ENCODE measurements at places on chromosomes 6 and 20.

DNA sequence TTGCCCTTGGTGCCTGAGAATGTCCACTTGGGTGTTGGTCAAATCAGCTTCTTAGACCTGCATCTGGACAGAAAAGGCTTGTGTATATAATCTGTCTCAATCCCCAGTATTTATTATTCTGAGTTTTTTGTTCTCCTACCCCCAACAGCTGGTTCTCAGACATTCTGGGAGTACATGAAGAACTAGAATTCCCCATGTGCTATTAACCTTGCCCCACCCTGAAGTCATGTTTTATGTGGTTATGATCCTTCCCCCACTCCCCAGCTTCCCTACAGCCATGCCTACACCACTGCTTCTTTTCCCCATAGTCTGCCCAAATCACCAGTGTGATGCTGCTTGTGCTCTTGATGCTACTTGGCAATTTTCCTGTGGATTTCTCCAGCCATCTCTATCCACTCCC is 157.0 kb downstream of the ADAT2 start:
- DNase-seq: no peak

DNA sequence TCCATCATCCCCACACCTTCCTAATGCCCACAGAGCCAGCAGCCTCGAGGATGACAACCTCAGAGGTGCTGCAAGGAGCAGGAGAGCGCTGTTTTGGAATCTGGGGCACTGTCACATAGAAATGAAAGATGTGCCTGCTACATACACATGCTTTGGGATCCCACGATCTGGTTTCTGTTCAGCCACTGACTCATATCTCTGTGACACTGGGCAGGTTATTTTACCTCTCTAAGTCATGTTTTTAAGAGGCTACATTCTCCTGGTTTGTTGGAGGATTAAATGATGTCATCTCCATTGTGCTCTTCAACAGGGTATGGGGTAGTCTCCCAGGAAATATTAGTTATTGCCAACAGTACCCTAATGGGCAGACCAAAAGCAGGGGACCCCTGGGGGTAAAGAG is 32.6 kb upstream of the TAB2 start:
- DNase-seq: no peak

GRCh38 chr6:31541658-31542521 is at the start of gene DDX39B:
DDX39B (minus strand) TSS chr6:31542003; CDS start chr6:31540532, 1,471 bp downstream.
- peak; percentile 38 for DNase-seq

DNA sequence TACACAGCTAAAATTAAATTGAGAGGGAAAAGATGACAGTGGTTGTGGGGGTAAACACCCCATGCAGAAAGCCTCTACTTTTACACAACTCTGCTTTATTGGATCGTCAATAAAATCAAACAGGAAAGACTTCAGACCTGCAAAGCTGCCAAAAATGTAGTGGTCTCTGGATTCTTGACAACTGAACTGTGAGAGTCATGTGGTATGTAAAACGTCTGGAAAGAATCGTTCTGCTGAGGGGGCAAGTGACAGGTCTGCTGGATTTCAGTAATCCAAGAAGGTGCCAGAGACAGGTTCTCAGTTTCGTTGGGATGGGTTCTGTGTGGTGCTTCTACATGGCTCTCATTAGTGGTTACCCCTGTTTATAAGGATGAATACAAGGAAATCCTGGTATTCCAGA is 63.3 kb downstream of the TSPYL4 start:
- DNase-seq: no peak

- DNase-seq: no peak
These were observed 73.1 kb upstream of the CLDN20 start for GRCh38 chr6:155190677-155191076.

GRCh38 chr6:168097221-168097620 is 18.2 kb upstream of the FRMD1 start:
- DNase-seq: no peak

DNA sequence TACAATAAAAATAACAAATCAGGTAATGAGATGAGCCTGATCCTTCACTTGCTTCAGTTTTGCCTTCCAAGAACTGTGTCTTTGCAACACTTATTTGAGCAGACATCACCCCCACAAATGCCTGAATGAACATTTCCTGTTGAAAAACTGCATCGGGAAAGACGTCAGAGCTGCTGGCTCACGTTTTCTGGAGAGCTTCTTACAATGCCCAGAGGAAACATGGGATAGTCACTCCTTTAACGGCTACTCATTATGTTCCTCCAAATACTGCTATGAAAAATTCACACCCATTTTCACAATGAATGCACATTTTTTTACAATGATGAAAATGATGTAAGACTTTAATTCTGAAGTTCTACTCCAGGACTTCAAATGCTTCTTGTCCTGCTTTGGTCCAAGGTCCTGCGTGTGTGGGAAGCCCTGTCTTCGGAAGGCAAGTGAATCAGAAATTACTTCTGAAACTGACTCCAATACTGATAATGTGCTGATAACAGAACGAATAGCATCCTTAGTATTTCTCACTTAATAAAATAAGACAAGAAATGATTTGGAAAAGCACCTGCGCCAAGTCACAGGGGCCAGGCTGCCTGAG is 238.0 kb downstream of the ANKRD60 start:
- no peak for DNase-seq

DNA sequence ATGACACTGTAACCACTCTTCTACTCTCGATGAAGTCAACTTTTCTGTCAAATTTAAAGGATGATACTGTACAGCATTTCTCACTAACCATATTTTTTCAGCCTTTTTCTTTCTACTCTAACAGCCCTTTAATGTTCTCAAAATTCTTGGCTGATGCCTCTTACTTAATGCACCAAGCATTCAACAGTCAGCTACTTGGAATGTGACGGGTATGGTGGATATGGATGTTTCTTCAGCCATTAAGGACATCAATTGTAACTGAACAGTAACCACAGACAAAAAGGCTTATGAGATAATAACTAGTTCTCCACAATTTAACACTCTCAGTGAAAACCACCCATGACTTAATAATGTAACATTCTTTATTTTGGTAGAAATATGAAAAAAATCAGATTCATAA is 467.2 kb upstream of the ZNF337 start:
- no peak for DNase-seq

DNA sequence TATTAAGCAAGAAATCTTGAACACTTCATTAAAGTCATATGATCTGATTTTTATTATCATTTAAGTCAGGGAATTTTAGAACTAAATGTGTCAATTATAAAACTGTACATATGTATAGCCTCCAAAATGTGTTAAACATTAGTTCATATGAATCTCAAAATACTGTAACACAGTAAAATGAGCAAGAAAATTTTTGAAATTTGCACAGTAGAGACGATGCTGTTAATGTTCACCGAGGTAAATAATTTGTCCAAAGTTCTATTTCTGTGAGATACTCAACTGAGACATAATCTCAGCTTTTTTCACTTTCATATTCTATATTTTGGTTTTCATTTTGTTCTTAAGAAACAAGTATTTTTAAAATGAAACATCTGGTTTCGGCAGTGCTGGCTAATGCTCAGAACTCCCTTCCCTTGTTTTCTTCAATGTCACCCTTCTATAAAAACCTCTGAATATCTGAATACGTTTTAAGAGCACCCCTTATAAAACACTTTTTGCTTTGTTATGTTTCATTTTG is 353.1 kb downstream of the LAMA2 start:
- no peak for DNase-seq

DNA sequence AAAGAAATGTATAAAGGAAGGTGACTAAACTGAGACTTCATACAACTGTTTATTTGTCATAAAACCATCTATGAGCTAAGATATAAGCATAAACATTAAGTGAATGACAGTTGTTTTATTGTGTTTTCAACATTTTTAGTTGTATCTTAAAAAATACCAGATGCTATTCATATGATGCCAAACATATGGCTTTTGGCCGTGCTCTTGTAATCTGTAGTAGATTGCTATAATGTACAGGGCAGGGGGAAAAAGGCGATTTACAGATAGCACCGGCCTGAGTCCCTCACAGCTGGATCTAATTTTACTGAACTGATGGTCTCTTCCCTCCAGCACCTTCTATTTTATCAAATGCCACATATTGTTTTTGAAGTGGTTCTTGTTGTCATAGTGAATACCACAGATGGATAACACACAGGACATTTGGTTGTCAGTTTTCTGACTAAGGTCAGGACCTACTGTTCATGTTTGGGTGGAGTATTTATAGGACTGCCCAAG is 48.2 kb downstream of the CENPW start:
- no peak for DNase-seq

GRCh38 chr6:11702500-11703130 is 76.0 kb downstream of the ADTRP start:
- no peak for DNase-seq

DNA sequence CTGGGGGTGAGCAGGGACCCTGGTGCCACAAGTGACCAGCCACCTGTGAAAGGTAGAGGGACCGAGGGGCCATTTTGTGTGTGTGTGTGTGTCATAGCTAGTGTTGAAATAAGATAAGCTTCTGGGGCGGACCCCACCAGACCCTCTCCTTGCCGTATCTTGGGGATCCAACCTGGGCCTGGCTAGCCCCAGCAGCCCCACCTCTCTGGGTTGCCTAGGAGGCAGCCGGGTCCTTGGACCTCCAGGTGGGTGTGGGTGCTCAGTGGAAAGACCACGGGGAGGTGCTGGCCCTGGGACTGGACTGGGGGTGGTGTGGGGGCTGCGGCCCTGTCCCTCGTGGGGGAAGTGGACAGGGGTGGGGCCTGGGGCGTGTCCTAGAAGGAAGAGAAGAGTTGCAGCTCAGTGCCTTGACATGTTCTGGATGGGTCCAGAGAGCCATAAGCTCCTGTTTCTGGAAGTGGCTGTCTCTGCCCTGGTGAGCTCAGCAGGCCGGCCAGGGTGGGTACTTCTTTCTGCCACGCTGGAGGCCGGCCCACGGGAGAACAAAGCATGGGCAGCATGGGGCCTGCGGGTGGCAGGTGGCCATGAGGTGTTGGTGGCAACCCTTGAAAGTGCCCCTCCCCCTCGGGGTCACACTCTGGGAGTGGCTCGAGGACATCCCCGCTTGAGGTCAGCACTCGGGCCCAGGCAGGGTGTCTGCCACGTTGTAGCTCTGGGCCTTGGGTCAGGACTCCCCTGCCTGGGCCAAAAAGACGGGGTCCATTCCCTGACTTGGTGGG is 8.4 kb downstream of the RBBP8NL start:
- DNase-seq: no peak

DNA sequence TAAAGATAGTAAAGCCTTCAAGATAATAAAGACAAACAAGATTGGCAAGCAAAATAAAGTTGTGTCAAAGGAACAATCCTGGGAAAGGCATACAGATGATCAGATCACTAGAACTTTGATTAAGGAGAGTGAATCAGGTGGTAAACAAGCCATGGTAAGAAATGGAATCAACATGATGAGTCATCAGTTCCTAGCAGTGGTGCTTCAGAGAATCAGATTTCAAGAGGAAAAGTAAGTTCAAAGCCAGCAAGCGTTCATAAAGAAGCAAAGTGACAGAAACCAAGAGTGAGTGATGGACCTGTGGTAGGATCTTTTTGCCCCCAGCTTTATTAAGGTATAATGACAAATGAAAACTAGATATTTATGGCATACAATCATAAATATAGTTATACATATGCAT is 340.4 kb downstream of the TPBG start:
- DNase-seq: no peak

GRCh38 chr20:12750221-12750620 is 258.6 kb upstream of the SPTLC3 start:
- DNase-seq: no peak

DNA sequence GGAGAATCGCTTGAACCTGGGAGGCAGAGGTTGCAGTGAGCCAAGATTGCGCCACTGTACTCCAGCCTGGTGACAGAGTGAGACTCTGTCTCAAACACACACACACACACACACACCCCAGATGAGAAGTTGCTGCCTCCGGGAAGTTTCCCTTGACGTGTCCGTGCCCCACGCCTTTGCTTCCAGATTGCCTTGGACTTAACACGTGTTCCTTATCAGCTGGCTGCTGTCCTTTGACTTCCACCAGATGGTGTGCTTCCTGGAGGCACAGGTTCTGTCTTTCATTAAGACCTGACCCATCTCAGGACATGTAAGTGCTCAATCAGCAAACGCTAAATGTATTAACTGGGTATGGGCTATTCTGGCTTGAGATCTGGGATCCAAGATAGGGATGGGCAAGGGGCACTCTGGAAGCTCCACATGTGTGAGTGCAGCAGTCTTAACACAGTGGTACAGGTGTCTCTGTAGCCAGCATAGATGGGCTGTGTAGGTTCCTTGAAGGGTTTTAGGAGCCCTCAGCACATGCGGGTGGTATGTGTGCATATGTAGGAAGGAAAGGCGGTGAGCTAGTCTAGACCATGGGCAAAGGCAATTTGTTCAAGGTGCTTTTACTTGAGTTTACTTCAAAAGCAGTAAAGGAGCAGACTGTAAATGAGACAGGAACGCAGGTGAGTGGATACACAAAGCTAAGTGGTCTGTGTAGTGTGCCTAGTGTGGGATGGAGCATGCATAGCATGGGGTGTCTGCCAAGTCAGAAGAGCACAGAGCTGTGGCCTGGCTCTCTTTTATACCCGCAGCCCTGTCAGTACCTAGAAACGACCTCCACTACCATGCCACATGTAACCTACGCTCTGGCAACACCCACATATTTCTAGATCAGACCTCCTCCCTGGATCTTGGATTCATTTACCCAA is 11.6 kb downstream of the PIGT start:
- no peak for DNase-seq

GRCh38 chr6:79208816-79209215 is 25.7 kb downstream of the HMGN3 start:
- no peak for DNase-seq

- DNase-seq: no peak
These were observed 27.8 kb downstream of the PRSS16 start for GRCh38 chr6:27275025-27275956.

- no peak for DNase-seq
These were observed 1.8 kb upstream of the CLVS2 start for GRCh38 chr6:122994256-122994655.
